ENCODE measurements at places on chromosomes 2 and 18.

GRCh38 chr2:146867477-146867986, 977.3 kb upstream of the ACVR2A start:
- DNase-seq: no peak

- no peak for DNase-seq
Measured at GRCh38 chr2:31011587-31011986, 126.7 kb downstream of the GALNT14 start.

GRCh38 chr2:240670402-240670801, 12.3 kb downstream of the AQP12B start:
- no peak for DNase-seq

GRCh38 chr2:240998995-240999791, 775 bp downstream of the SNED1 start:
- no peak for DNase-seq

DNA sequence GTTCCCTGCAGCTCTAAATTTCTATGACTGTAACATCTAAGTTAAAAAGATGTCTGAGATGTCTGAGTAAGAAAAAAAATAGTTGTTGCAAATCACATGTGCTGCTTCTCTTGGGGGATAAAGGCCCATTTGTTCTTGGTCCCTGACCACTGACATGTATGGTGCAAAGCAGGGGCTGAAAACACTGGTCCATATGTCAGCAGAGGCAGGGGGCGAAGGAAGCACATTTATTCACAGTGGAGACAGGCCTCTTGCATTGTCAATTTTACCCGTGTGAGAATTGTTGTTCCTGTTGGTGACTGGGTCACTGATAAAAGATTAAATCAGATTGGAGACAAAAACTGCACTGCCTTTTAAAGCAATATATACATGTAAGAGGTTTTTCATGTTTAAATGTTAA, 38.8 kb downstream of the PRKCE start:
- DNase-seq: no peak

GRCh38 chr2:238504181-238504931, 77.6 kb downstream of the ASB1 start:
- no peak for DNase-seq

DNA sequence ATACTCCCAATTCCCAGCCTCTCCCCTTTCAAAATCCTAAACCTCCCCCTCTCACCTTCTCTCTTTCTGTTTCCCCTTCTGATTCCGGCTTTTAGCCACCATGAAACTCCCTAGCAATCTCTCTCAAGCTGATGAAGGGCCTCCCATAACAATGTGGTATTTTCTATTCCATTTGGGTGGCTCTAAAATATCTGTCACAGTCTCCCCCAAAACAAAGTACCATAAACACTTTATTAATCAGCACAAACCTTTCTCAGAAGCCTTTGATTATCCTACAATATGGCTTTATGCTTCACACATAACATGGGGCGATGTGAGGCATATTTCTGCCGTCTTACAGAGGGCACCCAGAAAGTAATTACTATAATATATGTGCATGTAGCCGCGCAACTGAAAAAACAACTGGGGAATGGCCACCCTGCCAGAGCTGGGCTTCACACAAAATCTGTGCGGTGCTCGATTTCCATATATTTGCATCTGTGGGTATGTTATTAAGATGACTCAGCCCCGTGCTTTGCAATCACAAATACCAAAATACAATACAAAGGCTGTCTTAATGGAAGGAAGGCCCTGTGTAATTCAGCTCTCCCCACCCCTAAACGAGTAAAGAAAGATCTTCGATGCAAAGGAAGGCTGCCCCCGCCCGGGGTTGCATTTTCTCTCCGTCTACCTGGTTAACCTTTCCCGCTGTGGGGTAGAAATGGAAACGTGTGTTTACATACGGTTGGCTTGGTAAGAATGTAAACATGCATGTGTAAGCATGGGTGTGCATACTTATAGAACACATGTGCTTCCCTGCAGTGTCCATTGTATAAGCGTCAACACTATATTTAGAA, 81.4 kb downstream of the CELF4 start:
- DNase-seq: no peak

- peak; percentile 86 for DNase-seq
Measured at GRCh38 chr2:12716032-12716281, 779 bp upstream of the TRIB2 start.
